ENCODE measurements at places on chromosomes 3 and 15. TPM values are rescaled to one million over a fixed set of nuclear protein-coding genes. Genes with fewer than 3 reads are reported as not detected.

GRCh38 chr3:126137490-126138130, 42.8 kb downstream of the ALDH1L1 start:
- no peak for DNase-seq

DNA sequence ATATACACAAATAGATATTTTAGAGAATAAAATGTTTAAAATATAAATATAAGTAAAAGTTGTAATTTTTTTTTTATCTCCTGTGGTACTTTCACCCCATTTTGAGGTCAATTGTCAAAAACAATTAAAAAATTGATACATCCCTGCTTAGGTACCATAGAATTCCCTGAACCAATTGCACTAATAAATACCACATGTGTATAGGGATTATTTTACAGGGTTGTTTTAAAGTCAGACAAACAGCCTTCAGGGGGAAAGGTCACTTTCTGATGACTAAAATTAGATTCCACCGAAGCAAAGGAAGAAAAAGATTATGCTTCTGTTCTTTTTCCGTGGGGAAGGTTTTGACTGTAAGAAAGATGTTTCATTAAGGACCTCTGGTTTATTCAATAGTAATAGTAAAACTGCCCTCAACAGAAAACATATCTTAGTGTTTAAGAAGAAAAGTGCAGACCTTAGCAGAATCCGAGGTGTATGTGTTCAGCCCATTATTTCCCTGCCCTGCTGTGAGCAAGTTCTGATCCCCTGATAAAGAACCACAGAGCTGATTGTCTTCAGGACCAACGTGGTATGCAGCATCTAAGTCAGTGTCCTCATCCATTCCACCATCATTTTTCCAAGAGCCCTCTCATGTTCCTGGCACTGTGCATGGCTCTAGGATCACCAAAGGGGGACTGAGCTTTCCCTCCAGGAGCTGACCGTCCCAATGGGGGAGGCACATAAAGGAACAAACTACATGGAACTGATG, 132.9 kb upstream of the IL12A start:
- DNase-seq, result no peak

- DNase-seq, result no peak
These were observed 14.2 kb upstream of the U2SURP start for GRCh38 chr3:142987080-142987700.

Gene SAMMSON
- not detected for polyA plus RNA-seq

DNA sequence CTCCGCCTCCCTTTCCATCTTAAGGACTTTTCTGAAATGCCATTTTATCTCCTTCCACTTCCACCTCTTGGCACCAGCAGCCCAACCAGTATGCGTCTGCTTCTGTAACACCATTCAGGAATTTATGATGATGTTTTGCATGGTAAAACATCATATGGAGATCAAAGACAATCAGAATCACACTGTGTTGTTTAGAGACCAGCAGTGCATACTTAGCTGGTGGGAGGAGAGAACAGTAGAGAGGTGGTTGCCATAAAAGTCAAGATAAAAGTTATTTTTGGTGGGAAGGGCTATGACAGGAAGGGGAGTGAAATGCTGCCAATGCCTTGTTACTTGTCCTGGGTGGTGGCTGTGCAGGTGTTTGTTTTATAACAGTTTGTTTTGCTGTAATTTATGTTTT, 268.0 kb downstream of the OPA1 start:
- no peak for DNase-seq

Gene GOLGA8N
- polyA plus RNA-seq, result 42.2 TPM

Gene CLCN2
- 9.7 TPM for polyA plus RNA-seq

Gene SLC22A14
- polyA plus RNA-seq, result 0.66 TPM

DNA sequence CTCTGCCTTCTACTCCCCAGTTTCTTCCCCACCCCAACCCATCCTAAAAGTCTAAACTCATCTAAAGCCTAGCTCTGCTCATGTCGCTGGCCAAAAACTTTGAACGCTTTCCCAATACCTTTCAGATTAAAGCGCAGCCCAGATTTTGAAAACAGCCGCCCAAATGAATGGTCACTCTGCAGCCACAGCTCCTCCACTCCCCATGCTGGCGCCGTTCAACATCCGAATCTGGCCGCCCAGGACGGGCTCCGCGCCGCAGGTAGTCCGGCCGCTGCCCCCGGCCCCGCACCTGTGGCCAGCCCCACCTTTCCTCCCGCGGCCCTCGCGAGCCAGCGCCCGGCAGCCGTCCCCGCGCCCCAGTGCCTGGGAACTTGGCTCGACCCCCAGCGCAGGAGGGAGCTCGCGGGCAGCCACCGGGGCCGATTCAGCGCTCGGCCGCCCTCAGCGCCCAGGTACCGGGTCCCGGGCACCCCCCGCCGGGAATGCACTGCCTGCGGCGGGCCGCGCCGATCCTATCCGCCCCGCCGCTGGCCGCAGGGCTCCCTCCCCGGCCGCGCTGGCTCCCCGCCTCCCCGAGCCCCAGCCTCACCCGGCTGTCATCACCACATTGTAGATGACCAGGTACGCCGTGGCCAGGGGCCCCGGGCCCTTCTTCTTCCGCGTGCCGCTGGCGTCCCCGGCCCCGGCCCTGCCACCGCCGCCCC, 417 bp downstream of the HACD2 start:
- DNase-seq, result peak; percentile 17

Gene TP63
- 0.73 TPM for polyA plus RNA-seq

Gene DNAJC17
- polyA plus RNA-seq, result 35.0 TPM

DNA sequence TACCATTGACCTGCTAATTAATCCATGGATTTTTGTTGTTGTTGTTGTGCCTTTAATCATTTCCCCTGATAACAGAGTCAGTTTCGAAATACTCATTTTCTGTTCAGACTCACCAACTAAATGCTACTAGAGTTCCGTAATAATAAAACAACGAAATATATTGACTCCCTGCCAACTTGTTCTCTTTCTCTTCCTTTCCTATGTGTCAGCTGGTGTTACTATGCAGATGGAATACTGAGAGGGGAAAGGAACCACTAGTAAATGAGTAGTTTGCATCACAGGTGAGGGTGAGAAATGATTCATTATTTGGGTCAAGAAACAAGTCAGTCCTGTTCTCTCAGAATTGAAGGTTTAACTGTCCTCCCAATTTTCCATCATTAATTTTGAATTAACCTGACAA, 1027.3 kb downstream of the TUSC7 start:
- no peak for DNase-seq

Gene BRK1
- polyA plus RNA-seq, result 213 TPM

DNA sequence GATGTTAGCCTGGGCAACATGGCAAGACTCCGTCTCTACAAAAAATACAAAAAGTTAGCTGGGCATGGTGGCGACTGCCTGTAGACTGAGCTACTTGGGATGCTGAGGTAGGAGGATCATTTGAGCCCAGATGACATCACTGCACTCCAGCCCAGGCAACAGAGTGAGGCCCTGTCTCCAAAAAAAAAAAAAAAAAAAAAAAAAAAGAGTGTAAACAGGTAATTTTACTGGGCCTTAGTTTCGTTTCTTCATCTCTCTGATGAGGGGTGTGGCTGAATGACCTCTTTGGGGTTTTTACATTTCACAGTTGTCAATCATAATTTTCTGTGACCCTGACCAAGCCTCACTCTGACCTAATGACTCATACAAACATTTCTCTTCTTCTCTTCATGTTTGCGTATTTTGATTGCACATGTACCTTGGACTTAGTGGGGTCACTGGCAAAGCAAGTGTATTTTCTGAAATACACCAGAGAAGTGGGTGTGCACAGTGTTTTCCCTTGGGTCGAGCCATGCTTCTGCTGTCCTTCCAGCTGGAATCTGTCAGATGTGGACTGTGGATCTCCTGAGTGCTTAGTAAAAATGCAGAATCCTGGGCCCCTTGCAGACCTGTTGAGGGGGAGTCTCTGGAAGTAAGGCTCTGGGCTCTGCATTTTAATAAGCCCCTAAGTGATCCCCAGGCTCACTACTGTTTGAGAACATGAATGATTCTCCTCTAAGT, 140.5 kb downstream of the FNDC3B start:
- DNase-seq, result no peak

DNA sequence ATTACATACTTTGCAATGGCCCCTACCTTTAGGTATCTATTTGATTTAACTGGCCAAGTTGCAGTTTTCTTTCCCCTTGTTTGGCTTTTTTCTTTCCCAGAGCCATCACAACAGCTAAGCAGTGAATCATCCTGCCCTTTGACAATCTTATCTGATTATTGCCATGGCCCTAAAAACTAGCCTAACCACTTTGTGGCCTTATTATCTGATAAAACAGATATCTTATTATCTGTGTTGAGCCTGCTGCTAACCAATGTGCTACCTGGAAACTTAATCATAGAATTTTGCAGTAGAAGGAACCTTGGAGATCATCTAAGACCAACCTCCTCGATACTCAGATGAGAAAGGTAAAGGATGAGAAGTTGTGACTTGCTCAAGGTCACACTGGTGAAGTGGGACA, 37.1 kb downstream of the EIF4E3 start:
- DNase-seq, result no peak

DNA sequence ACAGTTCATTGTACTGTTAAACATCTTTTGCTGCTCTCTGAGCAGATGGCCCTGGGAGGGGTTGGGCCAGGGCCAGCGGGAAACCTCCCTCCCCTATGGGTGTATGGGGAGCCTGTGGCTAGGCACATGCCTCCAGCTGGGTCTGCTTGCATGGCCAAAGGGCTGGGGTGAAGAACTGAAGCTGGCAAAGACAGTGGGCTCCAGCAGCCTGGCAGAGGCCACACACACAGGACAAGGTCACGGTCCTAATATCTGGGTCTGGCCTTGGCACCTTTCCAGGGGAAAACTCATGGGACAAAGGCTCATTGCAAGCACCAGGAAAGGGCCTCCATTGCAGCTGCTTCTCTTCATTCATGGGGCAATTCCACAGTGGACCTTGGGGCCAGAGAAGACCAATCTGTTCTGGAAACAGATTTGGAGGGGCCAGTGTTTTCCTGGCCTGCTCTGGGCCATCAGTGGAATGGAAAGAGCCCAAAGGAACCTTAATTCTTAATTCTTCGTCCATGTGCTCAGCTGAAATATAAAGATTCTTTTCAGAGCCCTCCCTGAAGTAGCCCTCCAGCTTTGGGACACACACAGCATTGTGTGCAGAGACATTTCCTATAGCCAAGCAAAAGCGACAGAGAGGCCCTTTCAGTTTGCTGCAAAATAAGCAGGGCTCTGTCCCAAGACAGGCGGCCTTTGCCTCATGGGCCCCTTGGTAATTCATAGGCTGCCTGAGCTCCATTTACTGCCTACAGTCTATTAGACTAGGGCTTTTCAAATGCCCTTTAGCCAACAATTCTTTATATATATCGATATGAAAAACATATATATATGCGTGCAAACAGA, 11.3 kb upstream of the LIMD1 start:
- DNase-seq, result no peak

Gene GLDN
- 0.25 TPM for polyA plus RNA-seq

- peak; percentile 41 for DNase-seq
These were observed at the start of gene PCOLCE2 for GRCh38 chr3:142888481-142889211. Gene PCOLCE2, minus strand, starts transcription at chr3:142889083. Its CDS starts 187 bp downstream, at chr3:142888896.

Gene DPPA2
- 0.92 TPM for polyA plus RNA-seq

DNA sequence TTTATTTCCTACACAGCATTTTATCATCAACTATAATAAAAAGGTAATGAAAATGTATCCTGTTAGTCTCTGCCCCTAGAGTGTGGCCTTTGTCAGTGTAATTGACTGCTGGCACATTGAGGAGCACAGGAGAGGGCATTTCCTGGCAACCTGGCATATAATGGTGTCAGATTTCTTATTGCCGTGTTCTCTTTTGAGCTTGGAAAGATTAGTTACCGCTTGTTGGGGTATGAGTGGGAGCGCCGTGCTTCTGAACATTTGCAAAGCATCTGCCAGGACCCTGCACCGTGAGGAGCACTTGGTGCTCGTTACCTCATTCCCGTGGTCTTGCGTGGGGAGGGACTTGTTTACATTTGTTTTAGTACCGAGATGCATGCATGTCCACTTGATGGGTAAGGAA, 124.4 kb downstream of the PTPRG start:
- no peak for DNase-seq

GRCh38 chr3:14423197-14423743, 20.9 kb downstream of the SLC6A6 start:
- DNase-seq, result no peak

DNA sequence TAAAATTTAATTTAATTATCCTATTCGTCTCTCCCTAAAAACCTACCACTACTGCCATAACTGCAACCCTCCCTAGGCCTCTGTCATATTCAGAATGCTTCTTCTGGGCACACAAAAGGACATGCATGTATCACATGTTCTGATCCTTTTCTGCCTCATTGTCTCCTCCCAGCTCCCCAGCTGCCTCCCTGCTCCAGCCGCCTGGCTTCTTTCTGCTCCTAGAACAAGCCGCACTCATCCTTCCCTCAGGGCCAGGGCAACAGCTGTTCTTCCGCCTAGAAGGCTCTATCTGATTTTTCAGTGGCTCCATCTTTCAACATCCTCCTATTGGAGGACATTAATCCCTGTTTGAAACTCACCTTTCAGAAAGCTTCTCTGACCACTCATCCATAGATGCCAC, 38.6 kb downstream of the TMED3 start:
- DNase-seq, result no peak

Gene LIPC
- polyA plus RNA-seq, result 17.6 TPM

- DNase-seq, result no peak
These were observed 165.1 kb upstream of the ATP10A start for GRCh38 chr15:26028086-26028740.

DNA sequence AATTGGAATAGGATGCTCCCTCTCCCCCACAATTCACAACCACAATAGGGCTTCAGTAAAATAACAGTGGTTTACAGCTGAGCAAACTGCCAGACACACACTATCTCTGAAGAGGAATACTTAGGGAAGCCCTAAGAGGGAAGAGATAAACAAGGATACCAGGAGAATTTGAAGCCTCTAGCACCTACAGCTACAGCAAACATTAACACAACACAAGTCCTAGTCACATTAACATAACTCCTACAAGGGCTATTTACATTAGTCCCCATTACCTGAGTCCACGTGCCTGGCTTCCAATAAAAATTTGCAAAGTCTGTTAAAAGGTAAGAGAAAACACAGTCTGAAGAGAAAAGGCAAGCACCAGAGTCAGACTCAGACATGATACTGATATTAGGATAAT, 346.9 kb upstream of the CDIN1 start:
- no peak for DNase-seq

Gene USP8
- polyA plus RNA-seq, result 50.8 TPM

DNA sequence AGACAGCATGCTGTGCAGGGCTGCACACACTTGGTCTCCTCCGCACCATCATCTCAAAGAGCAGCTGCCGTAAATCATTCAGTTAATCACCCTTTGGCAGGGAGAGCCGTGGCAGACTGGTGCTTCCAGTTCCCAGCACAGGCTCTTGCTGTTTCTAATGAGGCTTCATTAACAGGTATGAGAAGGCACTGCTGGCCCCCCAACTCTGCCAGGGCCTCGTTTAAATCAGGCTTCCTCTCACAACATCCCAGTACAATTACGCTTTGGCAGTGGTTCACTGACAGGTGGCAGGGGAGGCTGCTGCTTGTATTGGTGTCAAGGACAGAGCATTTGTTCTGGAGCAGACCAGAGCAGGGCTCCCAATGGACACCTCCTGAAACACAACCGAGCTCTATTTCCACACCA, 77.1 kb downstream of the BFSP2 start:
- DNase-seq, result no peak

Gene SV2B
- polyA plus RNA-seq, result 1.8 TPM

- DNase-seq, result no peak
These were observed 304.6 kb downstream of the NAALADL2 start for GRCh38 chr3:175163686-175164085.

Gene PPCDC
- polyA plus RNA-seq, result 10.2 TPM

Gene DENND6A
- polyA plus RNA-seq, result 35.6 TPM
